GM23338 (cell line): ENCODE measurements at places on chromosomes 12 and 14. TPM values are rescaled to one million over a fixed set of nuclear protein-coding genes. Genes with fewer than 3 reads are reported as not detected.

- no peaks in the 10 kb centered on the region for H3K4me1 ChIP-seq
- no peak overlapping the region for H3K27ac ChIP-seq
- H3K27me3 ChIP-seq, result no peaks in the 10 kb centered on the region
- DNase-seq, result peak; percentile 63
- H3K4me3 ChIP-seq, result no peak overlapping the region
Observed at GRCh38 chr12:74689071-74689655, 151.5 kb downstream of the ATXN7L3B start.

- H3K27ac ChIP-seq, result peak overlapping the region; percentile 79
- H3K4me1 ChIP-seq, result peaks cover 27% of the 10 kb centered on the region
- DNase-seq, result no peak
- H3K27me3 ChIP-seq, result no peaks in the 10 kb centered on the region
Observed at GRCh38 chr14:102644523-102644922, 52.1 kb downstream of the RCOR1 start.

Gene CEBPE
- total RNA-seq, result not detected in 2 replicates

GRCh38 chr12:42744539-42745182 lies 155.1 kb upstream of the PRICKLE1 start:
- no peak for DNase-seq
- no peaks in the 10 kb centered on the region for H3K36me3 ChIP-seq
- H3K4me1 ChIP-seq, result peaks cover 7% of the 10 kb centered on the region; the same call in 1 of the 2 replicates

DNA sequence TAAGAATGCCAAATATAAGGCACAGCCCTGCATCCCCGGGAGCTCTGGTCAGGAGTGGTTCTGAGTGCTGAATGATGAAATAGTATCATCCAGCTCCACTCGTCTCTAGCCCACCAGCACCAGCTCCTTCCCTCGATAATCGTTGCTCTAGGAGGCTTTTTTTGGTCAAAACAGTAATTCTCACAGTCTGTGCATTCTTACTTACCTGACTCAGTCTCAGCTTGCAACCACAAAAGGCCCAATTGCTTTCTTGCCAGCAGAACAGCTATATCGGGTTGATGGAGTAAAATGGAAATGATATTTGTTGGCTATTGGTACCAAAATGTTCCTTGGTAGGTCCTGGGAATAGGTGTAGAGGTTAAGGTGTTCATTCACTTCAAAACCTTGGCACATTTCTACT lies 94.8 kb downstream of the BMP4 start:
- no peaks in the 10 kb centered on the region for H3K36me3 ChIP-seq
- no peak overlapping the region for H3K27ac ChIP-seq
- H3K27me3 ChIP-seq, result no peaks in the 10 kb centered on the region
- H3K4me3 ChIP-seq, result no peak overlapping the region
- H3K4me1 ChIP-seq, result no peaks in the 10 kb centered on the region

DNA sequence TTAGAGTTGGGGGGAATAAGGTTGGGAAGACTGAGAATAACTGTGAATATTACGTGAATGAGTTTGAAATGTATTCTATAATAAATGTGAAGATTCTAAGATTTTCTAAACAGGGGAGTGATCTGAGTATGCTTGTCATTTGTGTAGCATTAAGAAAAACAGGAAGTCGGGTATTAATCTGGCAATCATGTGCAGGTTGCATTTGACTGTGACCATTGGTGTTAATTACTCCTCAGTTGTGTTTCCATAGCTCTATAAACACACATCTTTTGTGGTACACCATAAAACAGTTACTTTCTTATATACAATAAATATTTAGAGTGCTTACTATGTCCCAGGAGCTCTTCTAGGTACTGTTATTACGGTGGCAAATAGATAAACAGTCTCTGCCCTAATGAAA lies 434.4 kb upstream of the PDE3A start:
- no peak overlapping the region for H3K4me3 ChIP-seq
- H3K27ac ChIP-seq, result no peak overlapping the region
- no peaks in the 10 kb centered on the region for H3K4me1 ChIP-seq
- no peak for DNase-seq
- H3K36me3 ChIP-seq, result no peaks in the 10 kb centered on the region

DNA sequence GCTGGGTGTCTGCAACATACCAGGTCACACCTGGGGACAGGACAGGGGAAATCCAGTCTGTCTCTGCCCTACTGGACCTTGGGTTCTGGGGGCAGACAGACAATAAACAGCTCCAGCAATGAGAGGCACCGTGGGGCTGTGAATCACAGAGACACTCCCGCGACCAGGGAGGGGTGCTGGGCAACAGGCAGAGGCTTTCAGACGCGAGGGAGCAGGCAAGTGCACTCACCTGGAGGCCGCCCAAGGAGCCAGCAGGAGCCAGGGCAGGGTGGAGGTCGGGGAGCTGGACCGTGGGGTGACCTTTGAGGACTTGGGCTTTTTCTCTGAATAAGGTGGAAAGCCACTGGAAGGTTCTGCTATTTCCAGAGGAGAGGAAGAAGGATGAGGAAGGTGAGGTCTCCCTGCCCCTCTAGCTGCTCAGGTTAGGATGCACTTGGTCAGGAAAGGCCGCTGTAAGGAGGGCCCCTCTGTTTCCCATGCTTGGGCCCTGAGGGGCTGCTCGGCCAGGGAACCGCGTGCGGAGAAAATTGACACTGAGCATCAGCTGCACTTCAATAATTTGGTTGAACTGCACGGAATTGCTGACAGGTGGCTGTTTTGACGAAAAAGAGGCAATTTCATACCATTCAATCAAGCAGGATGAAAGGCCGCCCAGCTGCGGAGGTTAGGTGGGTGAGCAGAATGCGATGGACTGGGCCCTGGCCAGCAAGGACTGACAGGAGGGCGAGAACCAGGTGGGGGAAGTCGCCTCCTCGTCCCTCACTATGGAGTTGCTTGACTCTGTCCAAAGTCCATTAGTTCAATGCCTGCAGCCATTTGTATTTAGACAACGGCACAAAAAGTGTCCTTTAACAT lies 42.2 kb downstream of the JAG2 start:
- no peak overlapping the region for H3K27ac ChIP-seq
- no peaks in the 10 kb centered on the region for H3K27me3 ChIP-seq
- no peak overlapping the region for H3K4me3 ChIP-seq
- H3K36me3 ChIP-seq, result no peaks in the 10 kb centered on the region
- H3K4me1 ChIP-seq, result no peaks in the 10 kb centered on the region

Gene ABCC9
- total RNA-seq, result 0.04 TPM in 1 of 2 replicates, not detected in the other

Gene ZFHX2
- total RNA-seq, result 9.9 and 11.6 TPM in 2 replicates

Gene IRAK3
- 1.6 and 1.8 TPM in 2 replicates for total RNA-seq

Gene TAS2R14
- total RNA-seq, result 4.9 and 5.9 TPM in 2 replicates

DNA sequence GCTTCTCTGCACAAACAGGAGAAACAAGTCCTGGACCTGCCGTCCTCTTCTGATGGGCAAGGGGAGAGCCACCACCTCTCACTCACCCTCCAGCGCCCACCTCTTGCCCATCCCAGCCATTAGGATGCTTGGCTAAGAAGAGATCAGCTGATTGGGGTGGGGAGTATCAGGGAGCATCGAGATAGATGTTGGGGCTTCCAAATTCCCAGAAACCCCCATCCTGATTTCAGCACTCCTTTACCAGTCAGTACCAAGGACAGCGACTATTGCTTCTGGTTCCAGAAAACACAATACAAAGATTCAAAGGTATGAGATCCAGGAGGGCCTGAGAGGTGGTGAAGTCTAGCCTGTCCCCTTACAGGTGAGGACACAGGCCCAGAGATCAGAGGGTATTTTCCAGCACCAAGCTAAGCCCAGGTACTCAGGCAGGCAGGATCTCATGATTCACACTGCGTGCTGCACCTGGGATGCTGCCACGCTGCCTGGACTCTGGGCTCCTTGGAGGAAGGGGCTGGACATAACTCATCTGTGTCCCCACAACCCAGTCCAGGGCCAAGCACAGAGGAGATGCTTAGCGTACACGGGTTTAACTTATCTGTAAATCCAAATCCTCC lies 76.6 kb downstream of the TUNAR start:
- no peaks in the 10 kb centered on the region for H3K27me3 ChIP-seq
- no peaks in the 10 kb centered on the region for H3K36me3 ChIP-seq
- peak; percentile 86 for DNase-seq
- no peak overlapping the region for H3K27ac ChIP-seq

- no peaks in the 10 kb centered on the region for H3K36me3 ChIP-seq
- no peak for DNase-seq
- no peak overlapping the region for H3K4me3 ChIP-seq
- peaks cover 12% of the 10 kb centered on the region for H3K4me1 ChIP-seq
- H3K27me3 ChIP-seq, result no peaks in the 10 kb centered on the region
Observed at GRCh38 chr12:82651489-82651888, 35.2 kb upstream of the TMTC2 start.

GRCh38 chr14:105311838-105312237 lies 2.7 kb upstream of the PACS2 start:
- DNase-seq, result no peak
- peaks cover 9% of the 10 kb centered on the region; the same call in 1 of the 2 replicates for H3K4me1 ChIP-seq
- H3K4me3 ChIP-seq, result no peak overlapping the region
- H3K27me3 ChIP-seq, result no peaks in the 10 kb centered on the region
- H3K27ac ChIP-seq, result no peak overlapping the region

GRCh38 chr14:79420725-79421124 lies 790.6 kb downstream of the DIO2 start:
- H3K36me3 ChIP-seq, result no peaks in the 10 kb centered on the region
- no peak overlapping the region for H3K27ac ChIP-seq
- H3K4me3 ChIP-seq, result no peak overlapping the region
- no peaks in the 10 kb centered on the region for H3K27me3 ChIP-seq
- no peaks in the 10 kb centered on the region for H3K4me1 ChIP-seq

DNA sequence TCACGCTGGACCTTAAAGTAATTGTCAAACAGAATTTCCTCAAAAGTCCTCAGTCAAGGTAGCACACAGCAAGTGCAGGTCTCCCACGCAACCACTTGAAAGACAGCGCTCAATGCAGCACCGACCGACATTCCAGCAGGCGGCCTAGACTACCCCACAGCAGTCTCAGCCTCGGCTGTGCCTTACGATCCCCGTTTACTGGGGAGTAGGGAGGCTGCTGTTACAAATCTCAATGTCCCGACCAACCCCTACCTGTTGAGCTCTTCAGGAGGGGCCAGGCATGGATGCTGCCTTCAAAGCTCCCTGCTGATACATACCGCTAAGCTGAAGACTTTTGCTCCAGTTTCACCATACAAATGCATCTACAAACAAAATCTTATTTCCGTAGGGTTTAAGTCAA lies 21.8 kb downstream of the VPS37B start:
- peak; percentile 64 for DNase-seq
- peaks cover 37% of the 10 kb centered on the region for H3K4me1 ChIP-seq
- no peaks in the 10 kb centered on the region for H3K36me3 ChIP-seq
- H3K4me3 ChIP-seq, result no peak overlapping the region
- peaks cover 98% of the 10 kb centered on the region for H3K27me3 ChIP-seq

Gene SYCP3
- 0.07 TPM in 1 of 2 replicates, not detected in the other for total RNA-seq

DNA sequence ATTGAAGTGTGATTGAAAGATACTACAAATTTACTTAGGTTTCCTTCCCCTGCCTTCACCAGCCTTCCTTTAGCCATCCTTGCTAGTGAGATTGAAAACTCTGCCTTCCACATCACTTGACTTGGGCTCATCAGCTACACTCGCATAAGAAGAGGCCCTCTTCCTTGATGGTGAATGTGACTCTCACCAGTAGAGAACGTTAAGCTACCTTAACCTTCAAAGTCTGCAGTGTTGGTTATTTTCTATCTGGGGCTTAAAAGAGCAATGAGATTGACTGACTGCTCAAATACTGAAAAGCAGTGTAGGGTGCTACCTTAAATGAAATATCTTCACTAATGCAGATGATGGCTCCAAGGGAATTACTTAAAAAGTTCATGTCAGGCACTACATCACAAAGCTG lies 271.8 kb downstream of the EGLN3 start:
- no peaks in the 10 kb centered on the region for H3K36me3 ChIP-seq
- H3K27me3 ChIP-seq, result no peaks in the 10 kb centered on the region
- DNase-seq, result no peak
- no peak overlapping the region for H3K4me3 ChIP-seq

Gene TNFRSF1A
- 36.7 and 43.4 TPM in 2 replicates for total RNA-seq

Gene CACNB3
- 3.4 and 4.1 TPM in 2 replicates for total RNA-seq

- H3K27ac ChIP-seq, result no peak overlapping the region
- no peak overlapping the region for H3K4me3 ChIP-seq
- H3K36me3 ChIP-seq, result no peaks in the 10 kb centered on the region
- no peak for DNase-seq
- no peaks in the 10 kb centered on the region for H3K4me1 ChIP-seq
Observed at GRCh38 chr12:97335115-97335514, 127.5 kb upstream of the RMST start.

DNA sequence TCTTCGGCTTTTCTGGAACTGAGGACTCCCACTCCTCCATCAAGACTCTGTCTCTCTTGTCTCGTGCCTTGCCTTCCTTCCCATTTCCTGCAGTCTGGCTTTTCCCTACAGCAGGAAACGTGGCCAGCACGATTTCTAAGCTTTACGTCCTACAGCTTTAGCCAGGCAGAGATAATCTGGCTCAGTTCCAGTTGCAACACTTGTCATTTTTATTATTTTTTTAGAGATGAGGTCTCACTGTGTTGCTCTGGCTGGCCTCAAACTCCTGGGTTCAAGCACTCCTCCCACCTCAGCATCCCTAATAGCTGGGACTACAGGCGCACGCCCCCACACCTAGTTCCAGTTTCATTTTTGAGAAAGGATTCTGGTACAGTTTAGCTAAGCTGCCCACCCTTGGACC lies 19.9 kb downstream of the CALM1 start:
- no peak overlapping the region for H3K27ac ChIP-seq
- H3K27me3 ChIP-seq, result no peaks in the 10 kb centered on the region
- H3K36me3 ChIP-seq, result no peaks in the 10 kb centered on the region
- no peaks in the 10 kb centered on the region for H3K4me1 ChIP-seq
- H3K4me3 ChIP-seq, result no peak overlapping the region
- no peak for DNase-seq

DNA sequence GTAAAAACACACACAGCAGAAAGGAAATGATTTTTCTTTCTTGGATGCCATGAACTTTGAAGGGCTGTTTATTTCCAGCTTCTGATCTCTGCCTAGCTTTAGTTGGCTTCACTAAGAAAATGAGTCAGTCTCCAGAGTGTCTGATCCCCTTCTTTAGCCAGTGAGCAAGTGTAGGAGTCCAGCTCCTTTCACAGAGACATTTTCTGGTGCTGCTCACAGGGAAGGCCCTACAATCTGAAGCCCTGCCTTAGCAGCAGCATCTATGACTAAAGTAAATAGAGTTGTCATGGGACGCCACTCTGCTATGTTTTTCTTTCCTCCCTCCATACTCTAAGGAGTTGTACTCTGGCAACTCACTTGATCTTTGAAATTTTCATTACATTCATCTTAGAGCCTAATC lies 103.5 kb downstream of the RPAP3 start:
- DNase-seq, result no peak
- H3K27me3 ChIP-seq, result no peaks in the 10 kb centered on the region
- H3K4me3 ChIP-seq, result no peak overlapping the region
- H3K36me3 ChIP-seq, result no peaks in the 10 kb centered on the region
- H3K4me1 ChIP-seq, result no peaks in the 10 kb centered on the region

Gene LIN7A
- 6.2 and 6.5 TPM in 2 replicates for total RNA-seq

Gene RAD9B
- not detected in 2 replicates for total RNA-seq

GRCh38 chr14:65211341-65211987 lies 109.1 kb upstream of the MAX start:
- no peak for DNase-seq
- no peak overlapping the region for H3K27ac ChIP-seq
- H3K4me1 ChIP-seq, result peaks cover 3% of the 10 kb centered on the region; the same call in 1 of the 2 replicates
- no peak overlapping the region for H3K4me3 ChIP-seq

DNA sequence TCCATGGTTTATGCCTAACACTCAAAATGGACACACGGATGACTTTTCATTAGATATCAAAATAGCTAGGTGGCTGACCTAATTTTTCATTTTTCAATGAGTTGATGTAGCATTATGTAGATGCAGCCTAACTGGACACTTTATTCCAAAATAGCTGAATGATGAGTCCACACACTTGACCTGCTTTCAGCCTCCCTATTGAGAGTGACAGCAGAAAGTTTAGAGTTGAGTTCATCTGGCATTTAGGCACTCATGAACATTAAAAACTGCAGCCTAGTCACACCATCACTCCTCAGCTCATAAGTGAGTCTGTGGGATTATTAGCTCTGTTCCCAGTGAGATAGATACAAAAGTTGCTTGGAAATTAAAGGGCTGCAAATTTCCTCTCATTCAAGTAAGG lies 307.3 kb upstream of the PRKD1 start:
- no peak for DNase-seq
- no peak overlapping the region for H3K4me3 ChIP-seq
- peaks cover 7% of the 10 kb centered on the region; the same call in 1 of the 2 replicates for H3K4me1 ChIP-seq
- no peak overlapping the region for H3K27ac ChIP-seq
- H3K27me3 ChIP-seq, result no peaks in the 10 kb centered on the region
